Islet precursor cell (in vitro differentiated cells): ENCODE measurements at places on chromosomes 2 and 18.
A peak's percentile ranks its signal among the peaks of the same experiment; 100 is the strongest.

DNA sequence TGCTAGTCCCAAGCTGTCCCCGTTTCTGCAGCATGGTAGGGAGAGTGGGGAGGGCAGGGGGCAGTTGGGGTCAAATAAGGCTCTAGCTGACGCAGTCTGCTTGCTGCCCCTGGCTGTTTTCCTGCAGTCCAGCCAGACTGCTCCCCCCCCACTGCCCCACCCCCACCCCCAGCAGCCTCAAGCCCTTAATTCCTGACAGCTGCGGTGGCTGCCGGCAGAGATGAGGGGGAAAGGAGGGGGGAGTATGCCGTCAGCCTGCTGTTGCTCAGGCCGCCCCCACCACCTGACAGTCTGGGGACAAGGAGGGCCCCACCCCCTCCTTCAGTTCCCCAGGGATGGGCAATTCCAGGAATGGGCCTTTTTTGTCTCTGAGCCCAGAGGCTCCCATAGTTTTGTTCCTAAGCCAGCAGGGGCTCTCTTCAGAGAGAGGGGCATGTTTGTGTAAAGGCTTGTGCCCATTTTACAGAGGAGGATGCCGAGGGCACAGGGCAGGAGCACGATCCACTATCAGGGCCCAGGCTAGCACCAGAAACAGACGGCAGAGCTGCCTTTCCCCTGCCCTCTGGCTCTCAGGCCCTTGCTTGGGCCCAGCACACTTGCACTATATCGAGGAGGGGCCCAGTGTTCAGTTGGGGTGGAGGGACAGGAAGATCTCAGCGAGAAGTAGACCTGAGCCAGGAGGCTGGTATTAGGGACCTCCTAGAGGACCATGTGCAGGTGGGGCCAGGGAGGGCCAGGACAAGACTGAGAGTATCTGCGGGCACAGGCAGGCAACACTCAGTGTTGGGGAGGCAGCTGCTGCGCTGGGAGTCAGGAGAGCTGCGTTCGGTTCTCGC is 1.5 kb upstream of the WNT10A start:
- DNase-seq, result peak; percentile 75

DNA sequence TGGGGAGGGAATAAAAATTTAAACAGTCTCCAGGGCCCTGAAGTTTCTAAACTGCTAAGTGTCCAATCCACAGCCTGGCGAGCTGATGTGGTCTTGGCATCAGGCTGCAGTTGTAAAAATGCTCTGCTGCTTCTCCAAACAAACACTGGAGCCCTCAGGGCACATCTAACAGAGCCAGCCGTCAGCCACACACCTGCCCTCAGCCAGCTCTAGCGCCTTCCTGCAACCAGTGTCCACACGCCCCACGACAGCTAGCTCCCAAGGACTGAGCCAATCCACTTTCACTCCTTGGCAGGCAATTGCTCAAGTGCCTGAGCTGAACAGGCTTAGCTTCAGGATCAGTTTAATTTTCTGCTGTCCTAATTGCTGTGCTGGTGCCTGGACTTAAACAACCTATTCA is 446.4 kb upstream of the RAB12 start:
- peak; percentile 80 for DNase-seq

- DNase-seq, result no peak
Measured at GRCh38 chr2:53366543-53366942, 401.1 kb upstream of the CHAC2 start.

DNA sequence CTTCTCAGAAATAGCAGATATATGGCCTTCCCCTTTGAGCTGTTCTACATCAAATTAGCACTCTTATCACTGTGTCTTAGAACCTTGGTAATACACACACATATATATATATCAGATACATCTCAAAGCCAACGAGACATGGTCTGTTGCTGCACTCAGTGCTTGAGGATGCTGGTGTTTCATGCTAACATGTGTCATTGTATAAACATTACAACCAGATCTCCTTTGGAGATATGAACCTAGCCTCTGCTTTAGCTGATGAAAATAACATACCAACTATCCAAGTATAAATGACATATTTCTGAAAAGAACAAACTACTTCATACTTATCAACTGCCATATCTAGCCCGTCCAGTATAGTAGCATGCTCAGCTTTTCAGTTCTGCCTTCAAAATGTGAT is 226.7 kb upstream of the HNRNPA3 start:
- no peak for DNase-seq

GRCh38 chr2:1489486-1489885 is 76.2 kb downstream of the TPO start:
- DNase-seq, result no peak

- no peak for DNase-seq
Measured at GRCh38 chr2:215952860-215953637, 60.3 kb downstream of the MREG start.

GRCh38 chr2:207252979-207253645 is 87.4 kb upstream of the KLF7 start:
- peak; percentile 55 for DNase-seq

DNA sequence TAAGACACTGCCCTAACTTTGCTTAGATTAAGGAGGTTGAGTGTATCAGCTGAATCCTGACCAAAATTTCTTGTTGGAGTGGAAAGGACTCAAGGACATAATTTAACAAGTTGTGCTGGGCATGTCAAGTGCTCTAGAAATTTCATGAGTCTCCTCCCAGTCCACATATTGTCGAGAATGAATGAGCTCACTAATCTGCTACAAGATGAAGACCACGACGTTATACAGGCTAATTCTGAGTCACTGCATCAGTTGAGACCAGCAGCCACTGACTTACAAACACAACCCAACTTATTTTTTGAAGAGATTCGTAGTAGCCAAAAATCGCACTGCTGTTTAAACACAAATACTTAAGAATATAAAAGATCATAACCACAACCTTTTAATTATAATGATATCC is 28.7 kb upstream of the SLC8A1 start:
- DNase-seq, result no peak

- no peak for DNase-seq
Measured at GRCh38 chr2:105843476-105844374, 99.0 kb downstream of the NCK2 start.

GRCh38 chr2:19711470-19712372 is 190.1 kb downstream of the TTC32 start:
- peak; percentile 87 for DNase-seq

DNA sequence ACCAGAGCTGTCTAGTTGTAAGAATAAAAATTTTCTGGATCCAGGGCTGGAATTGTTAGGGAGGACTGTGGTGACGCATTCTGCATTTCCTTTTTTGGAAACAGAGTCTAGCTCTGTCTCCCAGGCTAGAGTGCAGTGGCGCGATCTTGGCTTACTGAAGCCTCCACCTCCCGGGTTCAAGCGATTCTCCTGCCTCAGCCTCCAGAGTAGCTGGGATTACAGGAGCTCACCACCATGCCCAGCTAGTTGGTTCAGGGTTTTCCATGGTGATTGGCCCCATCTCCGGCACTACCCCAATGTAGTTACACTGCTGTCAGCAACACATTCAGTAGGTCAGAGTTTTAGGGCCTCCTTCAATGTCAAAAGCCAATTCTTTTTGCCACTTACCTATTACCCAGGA is 58.6 kb upstream of the RNF152 start:
- no peak for DNase-seq

- DNase-seq, result no peak
Measured at GRCh38 chr18:58727776-58728500, 56.7 kb downstream of the MALT1 start.

- DNase-seq, result no peak
Measured at GRCh38 chr2:53751728-53752127, 15.9 kb upstream of the CHAC2 start.

DNA sequence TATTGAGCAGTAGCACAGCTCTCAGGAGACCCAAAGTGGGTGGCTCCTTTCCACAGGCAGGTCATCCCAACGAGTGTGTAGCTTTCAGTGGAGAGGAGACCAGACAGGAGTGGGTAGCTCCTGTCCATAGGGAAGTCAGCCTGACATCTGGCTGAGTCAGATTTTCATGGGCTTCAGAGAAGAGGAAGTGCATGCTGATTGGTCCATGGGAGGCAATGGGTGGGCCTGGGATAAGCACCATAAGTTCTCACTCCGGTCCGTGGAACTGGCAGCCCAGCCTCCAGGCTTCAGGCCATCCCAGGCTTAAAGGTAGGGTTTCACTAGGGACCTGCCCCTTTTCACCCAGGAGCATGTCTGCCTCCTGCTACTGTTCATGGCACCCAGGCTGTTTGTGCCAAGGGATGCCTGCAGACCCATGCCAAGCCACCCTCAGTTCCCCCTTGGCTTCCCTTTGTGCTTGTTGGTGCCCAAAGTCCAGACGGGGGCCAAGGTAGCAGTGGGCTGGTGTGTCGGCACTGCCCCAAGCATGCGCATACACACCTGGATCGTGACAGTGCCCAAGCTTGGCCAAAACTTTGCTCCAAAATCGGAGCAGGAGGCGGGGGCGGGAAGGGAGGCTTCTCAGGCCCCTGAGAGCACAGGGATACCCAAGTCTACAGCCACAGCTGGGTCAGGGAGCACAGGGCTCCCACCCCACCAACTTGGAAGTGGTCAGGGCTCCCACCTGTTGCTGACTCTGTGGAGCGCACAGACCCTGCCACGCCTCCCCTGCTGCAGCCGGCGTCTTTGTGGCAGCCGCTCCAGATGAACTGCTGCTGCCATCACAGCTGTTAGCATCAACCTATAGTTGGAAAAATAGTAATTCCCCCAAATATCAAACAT is 26.4 kb downstream of the MARCHF7 start:
- DNase-seq, result peak; percentile 57

DNA sequence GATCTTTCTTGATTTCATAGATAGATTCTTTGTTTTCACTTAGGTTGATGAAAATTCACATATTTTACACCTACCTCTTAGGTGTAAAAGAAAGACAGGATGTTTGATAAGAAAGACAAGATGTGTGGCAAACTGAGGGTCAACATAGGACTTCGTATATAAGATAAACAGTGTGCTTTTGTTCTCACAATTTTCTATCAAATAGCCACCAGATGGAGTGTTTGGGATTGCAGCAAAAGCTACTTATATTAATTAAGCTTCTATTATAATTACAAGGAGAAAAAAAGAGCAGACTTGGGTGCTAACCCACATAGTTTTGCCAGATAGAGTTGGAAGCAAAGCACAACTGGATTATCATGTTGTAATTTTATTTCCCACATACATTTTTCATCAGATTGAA is 232.9 kb downstream of the CDH7 start:
- DNase-seq, result no peak

DNA sequence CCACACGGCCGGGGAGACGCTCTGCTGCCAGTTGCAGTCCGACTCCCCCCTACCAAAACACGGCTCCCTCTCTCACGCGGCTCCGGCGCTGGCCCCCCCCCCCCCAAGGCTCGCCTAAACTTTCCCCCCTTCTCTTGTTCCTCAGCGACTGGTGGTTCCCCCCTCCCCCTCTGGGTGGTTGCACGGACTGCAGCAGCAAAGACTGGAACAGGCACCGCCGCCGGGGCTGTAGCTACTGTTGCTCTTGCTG is 281 bp downstream of the XPO1 start:
- no peak for DNase-seq

DNA sequence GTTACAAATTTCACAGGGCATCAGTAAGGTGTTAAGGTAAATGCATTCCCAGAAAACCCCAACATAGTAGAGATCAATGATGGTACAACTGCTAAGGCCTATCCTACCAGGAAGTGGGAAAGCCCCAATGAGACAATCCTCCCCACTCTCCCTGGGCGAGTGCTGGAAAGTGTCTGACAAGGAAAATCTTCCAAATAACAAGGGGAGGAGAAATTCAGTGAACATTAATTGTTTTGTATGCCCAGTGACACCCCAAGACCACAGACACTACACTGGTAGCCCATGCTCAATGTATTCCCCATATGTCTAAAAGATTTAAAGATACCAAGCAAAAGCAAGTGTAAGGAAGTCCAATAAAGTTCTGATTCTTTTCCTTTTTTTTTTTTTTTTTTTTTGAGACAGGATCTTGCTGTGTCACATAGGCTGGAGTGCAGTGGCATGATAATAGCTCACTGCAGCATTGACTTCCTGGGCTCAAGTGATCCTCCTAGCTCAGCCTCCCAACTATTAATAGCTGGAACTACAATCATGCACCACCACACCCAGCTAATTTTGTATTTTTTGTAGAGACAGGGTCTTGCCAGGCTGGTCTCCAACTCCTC is 24.7 kb downstream of the B4GALT6 start:
- no peak for DNase-seq

DNA sequence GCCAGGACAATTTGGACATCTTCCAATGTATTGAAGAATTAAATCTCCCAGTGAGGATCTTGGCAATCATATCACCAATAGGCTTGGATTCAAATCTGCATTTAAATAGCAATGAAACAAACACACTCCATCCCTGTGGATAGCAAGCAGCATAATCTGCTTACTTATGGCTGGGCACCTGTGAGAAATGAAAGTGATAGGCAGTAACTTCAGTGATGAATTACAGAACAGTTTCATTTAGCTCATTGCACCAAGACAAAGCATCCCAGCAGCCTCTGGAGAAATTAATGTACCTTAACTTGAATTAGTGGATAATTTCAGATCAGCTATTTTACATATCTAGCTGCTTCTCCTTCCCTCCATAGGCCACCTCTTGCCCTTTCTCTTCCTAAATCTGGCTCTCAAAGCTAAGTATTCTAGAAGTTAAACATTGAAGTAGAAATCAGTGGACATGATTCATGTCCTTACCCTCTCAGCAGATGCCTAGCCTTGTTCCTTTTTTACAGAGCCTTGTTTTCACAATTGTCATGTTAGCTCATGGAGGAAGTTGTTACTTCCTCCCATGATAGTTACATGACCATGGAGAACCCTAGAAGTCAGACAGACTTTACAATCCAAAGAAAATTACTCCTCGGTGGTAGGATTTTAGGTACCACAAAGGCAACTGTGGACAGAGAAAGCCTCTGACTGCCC is 88.5 kb upstream of the TACR1 start:
- DNase-seq, result no peak

DNA sequence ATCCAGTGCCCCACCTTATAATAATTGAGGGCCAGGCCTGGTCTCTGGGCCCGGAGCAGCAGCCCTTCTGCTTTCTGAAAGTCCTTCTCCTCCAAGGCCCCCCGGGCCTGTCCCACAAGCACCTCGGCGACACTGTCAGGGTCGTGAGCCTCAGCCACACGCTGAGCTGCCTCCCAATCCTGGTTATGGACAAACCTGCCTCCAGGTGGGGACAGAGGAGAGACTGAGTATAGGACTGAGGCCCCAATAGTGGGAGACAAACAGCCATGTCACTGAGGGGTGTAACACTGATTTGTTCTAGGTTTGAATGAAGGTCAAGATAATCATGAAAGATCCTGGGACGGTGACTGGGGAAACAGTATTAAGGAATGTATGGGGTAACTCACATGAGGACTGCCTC is 11.8 kb downstream of the KRTCAP3 start:
- DNase-seq, result no peak

GRCh38 chr18:31487246-31488015 is 10.5 kb upstream of the DSG2 start:
- DNase-seq, result peak; percentile 86

DNA sequence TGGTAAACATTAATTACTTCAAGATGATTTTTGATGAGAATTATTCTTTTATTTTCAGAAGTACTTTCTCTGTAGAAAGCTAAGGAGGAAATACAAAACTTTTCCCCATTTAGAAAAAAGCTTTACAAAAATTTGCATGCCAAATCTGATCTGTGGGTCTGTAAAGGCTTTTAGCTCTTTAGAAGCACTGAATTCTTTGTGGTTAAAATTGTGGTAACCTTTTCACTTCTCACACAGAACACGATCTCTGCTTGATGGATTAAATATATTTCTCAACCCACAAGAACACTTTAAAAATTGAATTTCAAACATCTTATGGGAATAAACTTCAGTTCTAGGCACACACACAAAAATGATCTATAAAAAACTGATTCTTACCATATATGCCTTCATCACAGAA is 63.7 kb downstream of the VIL1 start:
- no peak for DNase-seq

- no peak for DNase-seq
Measured at GRCh38 chr2:55923982-55924321, 370 bp upstream of the EFEMP1 start.
